Endodermal cell (in vitro differentiated cells): ENCODE measurements at places on chromosomes 7 and 10.
A peak's percentile ranks its signal among the peaks of the same experiment; 100 is the strongest.

DNA sequence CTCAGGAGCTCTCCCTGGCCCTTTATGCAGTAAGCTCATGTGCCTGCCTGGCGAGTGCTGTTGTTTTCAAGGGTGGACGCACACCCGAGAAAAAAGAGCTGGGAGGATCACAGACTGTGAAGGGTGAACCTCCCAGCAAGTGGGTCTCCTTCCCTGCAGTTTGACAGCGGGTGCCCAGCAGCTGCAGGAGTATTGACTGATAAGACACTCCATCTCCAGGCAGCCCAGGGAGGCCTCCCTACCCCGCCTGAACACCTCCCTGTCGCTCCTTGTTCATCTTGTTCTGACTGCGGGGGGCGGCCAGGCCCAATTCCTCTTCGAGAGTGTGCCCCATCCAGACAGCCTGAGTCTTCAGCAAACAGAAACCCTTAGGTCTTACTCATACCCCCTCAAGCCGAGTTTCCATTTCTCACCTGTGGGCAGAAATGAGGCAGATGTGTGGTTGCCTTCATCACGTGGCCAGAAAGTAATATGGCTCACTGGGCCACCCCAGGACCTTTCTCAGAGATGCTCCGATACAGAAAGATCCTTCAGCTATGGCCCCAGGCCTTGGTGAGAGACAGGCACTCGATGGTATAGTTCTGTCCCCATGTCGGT, 17.2 kb downstream of the MDH2 start:
- DNase-seq = no peak

DNA sequence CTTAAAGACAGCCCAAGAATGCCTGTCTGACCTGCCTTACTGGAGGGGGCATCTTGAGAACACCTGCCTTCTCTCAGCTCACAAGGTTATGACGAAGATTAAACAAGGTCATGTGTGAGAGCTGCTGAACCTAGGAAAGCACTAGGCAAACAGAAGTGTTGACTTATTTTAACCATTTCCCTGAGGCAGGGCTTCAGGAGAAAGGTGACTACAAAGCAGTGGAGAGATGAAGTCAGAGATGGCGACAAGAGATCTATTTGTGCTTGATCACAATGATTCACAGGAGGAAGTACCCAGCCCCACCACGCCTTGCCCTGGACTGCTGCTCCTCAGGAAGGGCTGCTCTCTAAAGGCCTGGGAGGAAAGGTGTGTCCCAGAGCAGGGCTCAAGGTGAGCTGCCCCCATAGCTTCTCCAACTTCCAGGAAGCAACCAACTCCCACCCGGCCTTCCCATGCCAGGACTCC, 27.8 kb downstream of the STN1 start:
- DNase-seq = no peak

DNA sequence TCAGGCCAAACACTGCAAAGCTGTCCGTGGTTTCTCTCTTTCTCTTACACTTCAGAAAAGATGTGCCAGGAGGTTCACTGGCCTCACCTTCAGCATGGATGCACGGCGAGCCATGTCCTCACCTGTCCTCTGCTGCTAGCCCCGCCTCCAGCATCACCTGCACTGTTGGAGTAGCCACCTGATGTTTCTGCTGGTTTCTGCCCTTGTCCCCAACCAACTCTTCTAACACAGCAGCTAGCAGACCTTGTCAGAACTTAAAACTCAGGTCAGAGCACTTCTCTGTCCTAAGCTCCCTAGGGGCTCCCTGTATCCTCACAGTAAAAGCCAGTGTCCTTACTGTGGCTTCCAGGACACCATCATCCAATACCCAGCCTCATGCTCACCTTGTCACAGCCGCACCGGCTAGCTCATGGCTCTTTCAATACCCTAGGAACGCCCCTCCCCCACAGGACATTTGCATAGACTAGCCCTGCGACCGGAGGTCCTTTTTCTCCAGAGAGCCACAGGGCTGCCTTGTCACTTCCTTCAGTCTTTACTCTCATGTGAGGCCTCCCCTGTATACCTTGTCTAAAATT, 15.2 kb downstream of the PALD1 start:
- peak; percentile 95 for DNase-seq

DNA sequence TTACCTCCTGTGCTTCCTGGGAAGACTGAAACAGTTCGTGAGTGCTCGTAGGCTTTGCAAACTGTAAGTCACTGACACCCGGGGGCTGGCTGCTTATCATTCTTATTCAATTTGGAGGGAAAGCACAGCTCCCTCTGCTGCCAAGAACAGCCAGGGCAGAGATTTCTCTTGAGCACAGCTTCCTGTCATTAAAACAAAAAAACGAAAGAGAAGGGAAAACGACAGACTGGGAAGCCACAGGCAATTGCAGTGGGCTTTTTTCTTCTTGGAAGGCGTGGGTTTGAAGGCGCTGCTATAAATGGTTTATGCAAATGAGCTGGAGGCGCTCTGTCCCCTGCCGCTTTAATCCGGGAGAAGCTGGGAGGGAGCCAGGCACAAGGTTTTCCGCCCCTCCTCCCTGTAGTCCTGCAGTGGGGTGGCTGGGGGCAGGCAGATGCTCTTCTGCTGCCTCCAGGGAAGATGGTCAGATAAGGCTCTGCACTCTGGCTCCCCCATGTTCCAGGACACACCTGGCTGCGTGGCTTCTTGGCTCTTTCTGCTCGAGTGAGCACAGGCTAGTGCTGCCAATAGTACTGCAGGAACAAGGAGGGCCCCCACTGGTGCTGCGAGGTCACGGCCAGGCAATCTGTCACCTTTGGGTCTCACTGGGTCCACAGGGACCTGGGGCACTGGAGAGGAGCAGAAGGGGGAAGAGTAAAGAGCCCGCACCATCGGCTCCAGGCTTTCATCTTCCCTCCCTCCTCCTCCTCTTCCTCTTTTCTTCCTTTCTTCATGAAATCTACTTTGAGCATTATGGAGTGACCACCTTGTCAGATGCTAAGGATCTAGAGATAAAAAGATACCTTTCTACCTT, 49.5 kb downstream of the NEURL1 start:
- DNase-seq = peak; percentile 85

DNA sequence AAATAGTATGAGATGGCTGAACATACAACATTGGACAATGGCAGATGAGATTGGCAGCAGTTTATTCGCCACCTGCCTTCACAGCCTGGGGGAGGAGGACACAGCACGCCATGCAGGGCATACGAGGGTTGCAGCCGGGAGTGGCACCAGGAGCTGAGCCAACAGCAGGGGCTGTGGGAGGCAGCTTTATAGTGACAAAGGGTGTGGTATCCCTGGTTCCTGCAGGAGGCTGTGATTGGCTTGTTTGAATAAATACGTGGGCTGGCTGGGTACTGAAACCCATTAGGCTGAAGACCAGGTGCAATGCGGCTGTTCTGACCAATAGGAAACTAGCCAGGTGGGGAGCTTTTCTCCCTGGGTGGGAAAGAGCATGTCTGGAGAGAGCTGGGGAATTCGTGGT, 68.9 kb upstream of the LEP start:
- peak; percentile 47 for DNase-seq

DNA sequence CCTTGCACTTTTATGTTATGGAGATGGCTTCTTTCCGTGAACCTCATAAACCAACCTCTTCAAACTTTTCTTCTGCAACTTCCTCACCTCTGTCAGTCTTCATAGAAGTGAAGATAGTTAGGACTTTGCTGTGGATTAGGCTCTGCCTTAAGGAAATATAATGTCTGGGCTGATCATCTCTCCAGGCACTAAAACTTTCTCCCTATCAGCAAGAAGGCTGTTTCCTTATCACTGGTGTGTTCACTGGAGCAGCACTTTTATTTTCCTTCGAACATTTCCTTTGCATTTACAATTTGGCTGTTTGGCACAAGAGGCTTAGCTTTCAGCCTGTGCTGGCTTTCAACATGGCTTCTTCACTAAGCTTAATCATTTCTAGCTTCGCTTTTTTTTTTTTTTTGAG, 52.8 kb downstream of the ESYT2 start:
- no peak for DNase-seq

- DNase-seq = no peak
These were observed 209.3 kb upstream of the TBX20 start for GRCh38 chr7:35463176-35463700.

DNA sequence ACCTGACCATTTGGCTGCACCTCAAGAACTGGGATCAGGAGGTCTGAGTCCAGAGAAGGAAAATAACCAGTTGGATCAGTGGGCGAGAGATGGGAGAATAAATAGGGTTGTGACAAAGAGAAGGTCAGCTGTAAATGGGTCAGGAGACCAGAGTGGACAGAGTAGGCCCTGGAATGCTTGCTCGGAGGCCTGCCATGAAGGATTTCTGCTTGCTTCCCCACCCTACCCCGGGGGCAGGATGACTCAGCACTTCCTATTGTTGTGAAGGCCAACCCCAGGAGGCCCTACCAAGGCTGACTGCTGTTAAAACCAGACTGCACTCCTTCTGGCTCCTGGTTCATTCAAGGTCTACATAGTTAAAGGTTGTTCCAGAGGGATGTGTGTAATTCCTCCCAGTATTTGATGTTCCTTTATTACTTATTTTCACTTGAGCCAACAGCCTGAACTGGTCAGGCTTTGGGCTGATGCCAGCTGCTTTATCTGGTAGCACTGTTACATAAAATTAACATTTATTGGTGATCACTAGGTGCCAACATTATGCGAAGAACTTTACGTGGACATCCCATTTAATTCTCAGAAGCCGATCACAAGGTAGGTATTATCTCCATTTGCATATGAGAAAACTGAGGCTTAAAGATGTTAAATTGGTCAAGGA, 27.3 kb upstream of the IFRD1 start:
- DNase-seq = peak; percentile 92

- peak; percentile 41 for DNase-seq
These were observed 335.7 kb upstream of the SHH start for GRCh38 chr7:156147756-156148504.

- peak; percentile 45 for DNase-seq
These were observed 46.1 kb downstream of the CAMK2B start for GRCh38 chr7:44279286-44279685.

GRCh38 chr10:62748386-62748785, 56.1 kb upstream of the ADO start:
- DNase-seq = no peak

DNA sequence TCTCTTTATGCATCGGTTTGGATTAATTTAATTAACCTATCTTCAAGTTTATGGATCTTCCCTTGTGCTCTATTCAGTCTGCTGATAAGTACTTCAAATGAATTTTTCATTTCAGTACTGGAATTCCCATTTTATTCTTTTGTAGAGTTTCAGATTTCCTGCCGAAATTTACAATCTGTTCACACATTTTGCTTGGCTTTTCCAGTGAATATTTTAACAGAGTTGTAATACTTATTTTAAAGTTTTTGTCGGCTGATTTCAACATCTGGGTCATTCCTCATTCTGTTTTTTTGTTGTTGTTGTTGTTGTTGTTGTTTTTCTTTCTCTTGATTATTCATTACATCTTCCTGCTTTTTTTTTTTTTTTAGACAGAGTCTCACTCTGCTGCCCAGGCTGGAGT, 89.9 kb upstream of the KCNMA1 start:
- DNase-seq = no peak
